Right cardiac atrium (tissue), 5 donors: ENCODE measurements at places on chromosomes 3 and 15.

DNA sequence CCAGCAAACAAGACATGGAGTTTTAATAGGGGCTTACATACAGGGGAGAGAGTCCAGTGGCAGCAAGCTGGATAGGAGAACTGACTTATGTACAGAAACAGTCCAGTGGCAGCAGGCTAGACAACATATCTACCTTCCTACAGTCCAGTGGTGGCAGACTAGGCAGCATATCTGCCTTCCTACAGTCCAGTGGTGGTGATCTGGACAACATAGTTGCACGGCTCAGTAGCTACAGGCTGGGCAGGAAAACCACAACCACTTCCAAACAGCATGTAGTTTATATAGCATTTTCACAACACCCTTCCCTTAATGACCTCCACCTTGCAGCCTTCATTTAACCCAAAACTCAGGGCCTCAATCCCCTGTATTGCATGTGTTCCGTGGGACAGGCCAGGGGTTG, 181.3 kb upstream of the EIF1B start:
- no peak for DNase-seq

GRCh38 chr3:63807961-63808565, 11.0 kb upstream of the C3orf49 start:
- DNase-seq, result no peak

GRCh38 chr15:69823223-69823907, 274.4 kb downstream of the TLE3 start:
- DNase-seq, result no peak

DNA sequence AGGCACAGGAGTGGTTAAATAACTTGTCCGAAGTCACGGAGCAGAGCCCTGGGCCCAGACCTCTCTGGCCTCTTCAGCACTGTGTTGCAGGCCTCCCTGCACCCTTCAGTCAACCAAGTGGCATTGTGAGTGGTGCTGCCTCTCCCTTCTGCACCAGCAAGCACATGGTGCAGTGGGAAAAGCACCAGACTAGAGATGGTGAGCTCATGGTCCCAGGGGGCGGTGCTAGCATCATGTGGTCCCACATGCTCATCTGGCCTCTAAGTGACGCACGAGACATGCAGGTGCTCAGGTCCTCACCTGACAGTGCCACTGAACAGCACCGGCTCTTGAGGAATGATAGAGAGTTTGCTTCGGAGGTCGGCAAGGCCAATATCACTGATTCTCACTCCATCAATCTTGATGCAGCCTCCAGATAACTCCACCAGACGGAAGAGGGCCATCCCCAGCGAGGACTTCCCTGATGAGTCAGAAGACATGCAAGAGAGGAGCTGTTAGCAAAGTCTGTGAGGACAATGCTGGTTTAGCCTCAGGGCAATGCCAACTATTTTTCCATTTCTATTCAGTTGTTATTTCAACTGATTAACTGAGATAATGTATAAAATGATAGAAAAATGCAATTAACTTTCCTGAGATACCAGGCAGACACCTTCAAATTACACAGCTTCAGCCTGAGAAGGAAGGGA, 53.1 kb upstream of the PARL start:
- no peak for DNase-seq

DNA sequence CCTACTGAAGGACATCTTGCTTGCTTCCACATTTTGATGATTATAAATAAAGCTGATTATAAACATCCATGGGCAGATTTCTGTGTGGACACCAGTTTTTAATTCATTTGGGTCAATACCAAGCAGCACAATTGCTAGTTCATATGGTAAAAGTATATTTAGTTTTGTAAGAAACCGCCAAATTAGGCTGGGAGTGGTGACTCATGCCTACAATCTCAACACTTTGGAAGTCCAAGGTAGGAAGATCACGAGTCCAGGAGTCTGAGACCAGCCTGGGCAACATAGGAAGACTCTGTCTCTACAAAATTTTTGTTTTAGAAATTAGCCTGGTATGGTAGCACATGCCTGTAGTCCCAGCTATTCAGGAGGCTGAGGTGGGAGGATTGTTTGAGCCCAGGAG, 52.6 kb upstream of the ABHD2 start:
- no peak for DNase-seq

DNA sequence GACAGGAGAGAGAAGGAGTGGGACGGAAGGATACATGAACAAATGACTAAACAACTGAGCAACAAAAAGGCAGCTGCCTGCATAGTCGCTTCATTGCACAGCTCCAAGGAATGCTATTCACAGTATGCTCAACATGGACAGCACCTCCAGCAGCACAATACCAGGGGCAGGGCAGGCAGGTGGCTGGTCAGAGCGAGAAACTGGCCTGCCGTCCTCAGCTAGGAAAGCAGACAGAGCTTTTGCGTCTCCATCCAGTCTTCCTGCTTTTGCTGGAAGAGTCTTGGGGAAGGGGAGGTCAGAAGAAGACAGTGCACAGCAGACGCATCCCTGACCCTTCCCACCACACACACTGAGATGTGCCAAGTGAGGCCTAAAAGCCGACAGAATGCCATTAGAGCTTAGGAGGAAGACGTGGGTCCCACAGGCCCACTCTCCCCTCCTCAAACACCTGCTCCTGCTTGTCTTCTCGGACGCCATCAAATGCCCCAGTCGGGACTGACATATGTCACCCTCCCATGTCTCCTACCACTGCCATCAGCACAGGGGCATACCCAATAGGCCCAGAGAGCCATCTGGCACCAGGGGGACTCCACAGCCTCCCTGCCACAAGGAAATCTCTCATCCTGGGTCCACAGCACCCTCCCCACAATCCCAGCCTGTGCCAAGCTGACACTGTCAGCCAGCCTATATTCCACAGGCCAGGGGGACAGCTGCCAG, 3.9 kb downstream of the RAB6B start:
- no peak for DNase-seq

DNA sequence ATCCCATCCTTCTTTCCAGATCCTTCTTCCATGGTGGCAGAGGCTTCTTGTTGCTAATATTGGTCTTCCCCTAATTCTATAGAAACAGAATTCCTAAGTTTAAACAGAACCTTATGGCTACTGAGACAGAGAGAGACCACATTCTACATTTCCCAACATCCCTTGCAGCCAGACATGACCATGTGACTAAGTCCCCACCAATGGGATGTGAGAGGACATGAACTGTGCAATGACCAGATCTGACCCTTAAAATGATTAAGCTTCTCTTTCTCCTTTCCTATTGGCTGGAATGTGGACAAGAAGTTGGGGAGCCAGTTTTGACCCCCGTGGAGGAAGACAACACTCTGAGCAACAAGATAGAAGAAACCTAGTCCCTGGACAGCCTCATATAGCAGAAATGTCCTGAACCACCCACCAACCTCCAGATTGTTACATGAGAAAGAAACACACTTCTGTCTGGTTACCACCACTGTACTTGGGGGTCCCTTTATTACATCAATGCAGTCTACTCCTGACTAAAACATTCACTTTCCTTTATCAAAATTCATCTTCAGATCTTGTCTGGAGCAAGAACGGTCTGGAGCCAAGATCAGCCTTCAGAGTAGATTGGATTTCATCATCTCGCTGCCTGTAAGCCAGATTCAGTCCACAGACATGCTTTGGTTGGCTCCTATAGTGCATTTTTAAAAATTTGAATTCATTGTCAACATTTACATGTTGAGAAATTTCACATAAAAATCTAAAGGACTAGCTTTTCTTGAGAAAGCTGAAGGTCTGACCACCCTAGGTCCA, 183.9 kb downstream of the SHQ1 start:
- no peak for DNase-seq

GRCh38 chr15:98778960-98779359, 130.6 kb downstream of the IGF1R start:
- DNase-seq, result no peak

- DNase-seq, result peak; percentile 26
Observed at GRCh38 chr15:77869021-77869895, 208.3 kb downstream of the TBC1D2B start.

DNA sequence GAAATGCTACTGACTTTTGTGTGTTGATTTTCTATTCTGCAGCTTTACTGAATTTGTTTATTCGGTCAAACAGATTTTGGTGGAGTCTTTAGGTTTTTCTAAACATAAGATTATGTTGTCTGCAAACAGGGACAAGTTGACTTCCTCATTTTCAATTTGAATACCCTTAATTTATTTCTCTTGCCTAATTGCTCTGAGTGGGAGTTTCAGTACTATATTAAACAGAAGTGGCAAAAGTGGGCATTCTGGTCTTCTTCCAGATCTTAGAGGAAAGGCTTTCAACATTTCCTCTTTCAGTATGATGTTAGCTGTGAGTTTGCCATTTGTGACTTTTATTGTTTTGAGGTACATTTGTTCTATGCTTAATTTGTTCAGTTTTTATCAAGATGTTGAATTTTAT, 268.5 kb downstream of the WNT5A start:
- DNase-seq, result no peak

GRCh38 chr3:123687286-123687685, 102.4 kb upstream of the HACD2 start:
- no peak for DNase-seq

- peak; percentile 32 for DNase-seq
Observed at GRCh38 chr15:35673093-35673684, 127.2 kb upstream of the DPH6 start.

GRCh38 chr3:139388821-139389551, 461 bp downstream of the COPB2 start:
- DNase-seq, result no peak

DNA sequence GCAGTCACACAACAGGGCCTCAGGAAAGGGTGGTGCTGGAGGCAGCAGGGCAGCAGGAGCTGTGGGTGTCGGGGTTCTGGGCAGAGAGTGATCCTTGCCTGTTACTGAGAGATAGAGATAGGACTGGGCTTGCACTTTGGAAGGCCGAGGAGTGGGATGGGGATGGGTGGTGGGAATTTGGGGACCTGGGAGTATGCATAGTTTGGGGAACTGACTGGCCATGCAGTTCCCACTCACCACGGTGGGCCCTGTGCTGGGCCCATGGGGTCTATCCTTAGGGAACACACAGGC, 192.5 kb upstream of the LINGO1 start:
- DNase-seq, result no peak

DNA sequence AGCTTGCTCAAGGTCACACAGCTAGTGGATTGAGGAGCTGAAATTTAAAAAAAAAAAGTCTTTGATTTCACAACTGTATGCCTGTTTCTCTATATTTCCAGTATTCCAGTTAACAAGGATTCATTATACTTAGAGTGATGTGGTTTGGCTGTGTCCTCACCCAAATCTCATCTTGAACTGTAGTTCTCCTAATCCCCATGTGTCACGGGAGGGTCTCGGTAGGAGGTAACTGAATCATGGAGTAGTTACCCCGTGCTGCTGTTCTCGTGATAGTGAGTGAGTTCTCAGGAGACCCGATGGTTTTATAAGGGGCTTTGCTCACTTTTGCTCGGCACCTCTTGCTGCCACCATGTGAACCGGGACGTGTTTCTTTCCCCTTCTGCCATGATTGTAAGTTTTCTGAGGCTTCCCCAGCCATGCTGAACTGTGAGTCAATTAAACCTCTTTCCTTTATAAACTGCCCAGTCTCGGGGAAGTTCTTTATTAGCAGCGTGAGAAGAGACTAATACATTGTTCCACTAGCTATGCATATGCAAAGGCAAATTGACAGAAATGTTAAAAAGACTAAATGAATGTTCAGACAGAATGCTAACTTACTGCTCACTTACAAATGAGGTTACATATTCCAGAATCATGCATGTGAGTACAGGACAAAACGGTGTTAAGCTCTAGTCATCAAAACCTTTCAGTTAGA, 1101.9 kb downstream of the ROBO1 start:
- no peak for DNase-seq

DNA sequence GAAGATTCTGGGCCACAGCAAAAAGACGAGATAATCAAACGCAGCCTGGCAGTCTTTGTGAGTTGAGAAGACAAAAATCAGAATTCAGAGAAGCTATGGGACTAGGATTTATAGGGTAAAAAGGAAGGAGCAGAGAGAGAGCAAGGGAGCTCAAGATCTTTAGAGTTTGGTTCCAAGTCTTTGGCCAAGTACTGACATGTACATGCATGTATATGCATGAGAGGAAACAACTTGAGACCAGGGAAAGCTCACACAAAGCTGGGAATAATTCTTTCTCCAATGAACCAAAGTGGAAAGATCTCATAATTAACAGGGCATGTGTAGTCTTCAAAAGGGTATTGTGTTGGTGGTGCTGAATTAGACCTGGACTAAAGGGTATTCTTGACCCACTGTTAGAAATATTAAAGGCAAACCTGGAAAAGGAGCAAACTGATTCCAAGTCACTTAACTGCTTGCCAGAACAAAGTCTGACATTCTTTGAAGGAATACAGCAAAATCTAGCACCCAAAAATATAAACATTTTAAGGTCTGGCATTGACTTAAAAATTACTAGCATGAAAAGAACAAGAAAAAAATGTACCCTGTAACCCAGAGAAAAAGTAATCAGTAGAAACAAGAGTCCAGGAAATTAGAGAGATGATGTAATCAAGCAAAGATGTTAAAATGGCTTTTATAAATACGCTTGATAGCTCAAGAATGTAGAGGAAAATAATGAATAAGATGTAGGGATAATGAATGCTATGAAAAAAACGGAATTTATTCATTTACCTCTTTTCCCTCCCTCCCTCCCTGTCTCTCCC, 226.0 kb upstream of the CGNL1 start:
- no peak for DNase-seq

- no peak for DNase-seq
Observed at GRCh38 chr15:95302206-95302605, 1028.3 kb upstream of the NR2F2 start.

GRCh38 chr3:16030342-16030741, 144.1 kb upstream of the GALNT15 start:
- DNase-seq, result no peak

GRCh38 chr3:187027531-187028278, 97.4 kb downstream of the ST6GAL1 start:
- no peak for DNase-seq

DNA sequence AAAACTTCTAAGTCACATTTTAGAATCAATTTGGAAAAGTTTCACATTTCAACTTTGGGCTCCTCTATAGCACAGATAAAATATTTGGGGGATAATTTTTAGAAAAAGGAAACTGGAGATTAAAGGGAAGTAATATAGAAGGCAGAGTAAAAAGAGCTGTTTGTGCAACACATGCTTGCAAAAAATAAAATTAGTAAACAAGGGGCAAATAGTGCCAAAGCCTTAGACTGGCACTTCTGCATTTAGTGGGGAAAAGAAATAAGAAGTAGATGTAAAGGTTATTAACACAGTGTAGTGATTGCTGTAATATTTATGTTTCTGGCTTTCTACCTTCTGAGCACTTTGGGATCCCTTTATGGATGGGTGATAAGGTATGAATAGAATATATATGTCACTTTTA, 246.6 kb downstream of the CBLB start:
- DNase-seq, result no peak

- DNase-seq, result no peak
Observed at GRCh38 chr3:112136046-112136445, 3.0 kb upstream of the GCSAM start.

GRCh38 chr3:197350446-197350845, 52.0 kb upstream of the DLG1 start:
- DNase-seq, result no peak
